ENCODE measurements at places on chromosomes 2 and 18.

DNA sequence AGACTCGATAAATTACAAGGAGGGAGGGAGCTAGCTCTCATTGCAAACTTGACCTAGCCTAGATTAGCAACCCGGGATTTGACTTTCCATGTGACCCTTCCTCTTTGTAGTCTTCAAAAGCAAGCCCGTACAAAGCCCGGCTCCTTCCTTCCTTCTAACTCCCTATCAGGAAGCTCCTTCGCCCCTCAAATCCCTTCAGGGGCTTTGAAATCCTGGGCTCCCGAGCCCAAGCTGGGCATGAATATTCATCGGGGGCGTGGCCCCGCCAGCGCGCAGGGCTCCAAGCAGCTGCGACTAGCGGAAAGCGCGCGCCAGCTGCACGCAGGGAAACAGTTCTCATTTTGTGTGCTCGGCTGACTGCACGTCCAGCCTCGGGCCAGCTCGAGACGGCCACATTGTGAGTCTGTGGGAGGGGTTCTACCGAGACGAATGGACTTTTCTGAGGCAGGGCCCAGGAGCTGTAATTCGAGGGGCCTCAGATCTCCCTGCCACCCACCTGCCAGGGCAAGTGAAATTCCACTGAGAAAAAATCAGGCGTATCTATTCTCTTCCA, 84.0 kb upstream of the PELI1 start:
- H3K27ac ChIP-seq: peak overlapping the region; percentile 58
- H3K27me3 ChIP-seq: no peaks in the 10 kb centered on the region
- H3K36me3 ChIP-seq: no peaks in the 10 kb centered on the region
- peaks cover 15% of the 10 kb centered on the region for H3K4me1 ChIP-seq
- peak; percentile 83 for DNase-seq

DNA sequence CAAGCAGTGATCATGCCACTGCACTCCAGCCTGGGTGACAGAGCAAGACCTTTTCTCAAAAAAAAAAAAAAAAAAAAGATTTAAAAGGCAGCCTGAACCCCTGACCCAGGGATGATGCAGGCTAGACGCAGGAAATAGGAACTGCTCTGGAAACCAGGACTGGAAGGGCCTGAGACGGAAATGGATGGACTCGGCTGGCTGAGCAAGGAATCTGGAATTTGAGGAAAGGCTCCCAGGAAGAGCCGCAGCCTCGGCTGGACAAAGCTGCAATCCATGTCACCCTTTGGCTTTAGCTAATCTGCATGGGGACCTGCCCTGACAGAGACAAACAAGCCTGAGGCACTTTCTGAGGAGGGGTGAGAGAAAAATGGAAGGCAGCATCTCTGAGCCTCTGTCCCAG, 55.0 kb upstream of the DAPL1 start:
- no peaks in the 10 kb centered on the region for H3K4me1 ChIP-seq
- H3K27ac ChIP-seq: no peak overlapping the region
- DNase-seq: no peak
- no peaks in the 10 kb centered on the region for H3K27me3 ChIP-seq
- H3K36me3 ChIP-seq: no peaks in the 10 kb centered on the region

DNA sequence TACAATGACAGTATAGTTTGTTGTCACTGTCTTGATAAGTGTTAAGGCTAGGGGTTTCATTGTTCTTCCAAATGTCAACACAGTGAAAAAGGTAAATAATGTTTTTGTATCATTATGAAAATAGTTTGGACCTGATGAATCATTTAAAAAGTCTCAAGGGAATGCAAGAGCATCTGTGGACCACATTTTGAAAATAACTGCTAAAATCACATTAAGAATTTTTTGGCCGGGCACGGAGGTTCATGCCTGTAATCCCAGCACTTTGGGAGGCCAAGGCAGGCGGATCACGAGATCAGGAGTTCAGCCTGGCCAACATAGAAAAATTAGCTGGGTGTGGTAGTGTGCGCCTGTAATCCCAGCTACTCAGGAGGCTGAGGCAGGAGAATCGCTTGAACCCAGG, 10.3 kb downstream of the SCN1A start:
- H3K4me1 ChIP-seq: no peaks in the 10 kb centered on the region
- H3K4me3 ChIP-seq: no peak overlapping the region
- no peak for DNase-seq
- no peak overlapping the region for H3K27ac ChIP-seq
- H3K36me3 ChIP-seq: no peaks in the 10 kb centered on the region

GRCh38 chr2:160209516-160209856, 9.4 kb upstream of the ITGB6 start:
- no peak overlapping the region for H3K27ac ChIP-seq
- no peaks in the 10 kb centered on the region for H3K36me3 ChIP-seq
- no peaks in the 10 kb centered on the region for H3K4me1 ChIP-seq
- no peak for DNase-seq
- no peak overlapping the region for H3K4me3 ChIP-seq

DNA sequence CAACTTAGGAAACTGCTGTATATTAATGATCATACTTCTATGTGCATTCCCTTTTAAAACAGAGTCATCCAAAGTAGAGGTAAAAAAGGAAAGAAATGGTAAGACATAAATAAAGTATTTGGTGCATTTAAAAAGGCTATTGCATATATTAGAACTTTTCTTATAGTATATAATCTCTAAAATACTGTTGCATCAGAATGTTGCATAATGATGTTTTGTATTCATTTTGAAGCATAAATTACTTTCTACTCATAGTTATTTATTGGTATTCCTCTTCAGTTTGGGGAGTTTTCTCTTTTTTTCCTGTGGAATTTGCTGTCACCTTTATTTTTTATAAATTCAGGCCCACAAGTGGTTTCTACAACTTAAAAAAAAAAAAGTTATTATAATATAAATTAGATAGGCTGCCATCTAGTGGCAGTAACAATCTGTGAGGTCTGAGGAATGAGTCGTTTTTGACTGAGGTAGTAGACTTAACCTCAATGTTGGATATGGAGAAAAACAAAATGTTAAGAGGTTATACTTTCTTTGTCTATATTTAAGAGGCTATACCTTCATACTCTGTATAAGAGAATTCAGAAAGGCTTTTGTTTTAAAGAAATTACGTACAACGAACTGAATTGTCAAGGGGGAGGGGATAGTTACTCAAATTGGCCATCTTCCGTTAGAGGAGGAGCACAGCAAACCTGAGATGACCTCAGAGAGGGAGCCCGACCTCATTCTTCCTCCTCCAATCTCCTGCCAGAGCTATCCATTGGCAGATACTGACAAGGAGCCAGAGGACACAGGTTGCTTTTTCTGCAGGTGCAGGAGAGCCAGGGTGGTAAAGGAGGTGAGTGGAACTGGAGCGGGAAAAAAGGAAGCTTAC, 23.8 kb downstream of the ANKAR start:
- no peak overlapping the region for H3K27ac ChIP-seq
- H3K36me3 ChIP-seq: no peaks in the 10 kb centered on the region
- no peaks in the 10 kb centered on the region for H3K4me1 ChIP-seq

- H3K4me3 ChIP-seq: no peak overlapping the region
- no peaks in the 10 kb centered on the region for H3K36me3 ChIP-seq
- H3K27me3 ChIP-seq: peaks cover 6% of the 10 kb centered on the region
Measured at GRCh38 chr2:69192176-69192945, 179.4 kb downstream of the ANTXR1 start.

GRCh38 chr2:180609626-180610340, 370.6 kb upstream of the UBE2E3 start:
- no peaks in the 10 kb centered on the region for H3K36me3 ChIP-seq
- H3K4me3 ChIP-seq: no peak overlapping the region
- no peaks in the 10 kb centered on the region for H3K27me3 ChIP-seq
- H3K4me1 ChIP-seq: no peaks in the 10 kb centered on the region
